Fibroblast of skin of scalp (primary cell): ENCODE measurements at places on chromosomes 5 and 9.

GRCh38 chr9:16429671-16430070, 440.8 kb downstream of the BNC2 start:
- no peak for DNase-seq

- no peak for DNase-seq
These were observed 384 bp upstream of the DMXL1 start for GRCh38 chr5:119070578-119070827.

- peak; percentile 43 for DNase-seq
These were observed 445.3 kb downstream of the NTRK2 start for GRCh38 chr9:85114799-85115198.

GRCh38 chr5:124561451-124561850, 185.0 kb downstream of the ZNF608 start:
- DNase-seq: no peak

GRCh38 chr5:65825408-65826328, 100.7 kb upstream of the ERBIN start:
- no peak for DNase-seq

GRCh38 chr5:55540525-55540924, 5.8 kb upstream of the PLPP1 start:
- DNase-seq: no peak

- no peak for DNase-seq
These were observed 72.0 kb upstream of the CTSL start for GRCh38 chr9:87653941-87654340.

DNA sequence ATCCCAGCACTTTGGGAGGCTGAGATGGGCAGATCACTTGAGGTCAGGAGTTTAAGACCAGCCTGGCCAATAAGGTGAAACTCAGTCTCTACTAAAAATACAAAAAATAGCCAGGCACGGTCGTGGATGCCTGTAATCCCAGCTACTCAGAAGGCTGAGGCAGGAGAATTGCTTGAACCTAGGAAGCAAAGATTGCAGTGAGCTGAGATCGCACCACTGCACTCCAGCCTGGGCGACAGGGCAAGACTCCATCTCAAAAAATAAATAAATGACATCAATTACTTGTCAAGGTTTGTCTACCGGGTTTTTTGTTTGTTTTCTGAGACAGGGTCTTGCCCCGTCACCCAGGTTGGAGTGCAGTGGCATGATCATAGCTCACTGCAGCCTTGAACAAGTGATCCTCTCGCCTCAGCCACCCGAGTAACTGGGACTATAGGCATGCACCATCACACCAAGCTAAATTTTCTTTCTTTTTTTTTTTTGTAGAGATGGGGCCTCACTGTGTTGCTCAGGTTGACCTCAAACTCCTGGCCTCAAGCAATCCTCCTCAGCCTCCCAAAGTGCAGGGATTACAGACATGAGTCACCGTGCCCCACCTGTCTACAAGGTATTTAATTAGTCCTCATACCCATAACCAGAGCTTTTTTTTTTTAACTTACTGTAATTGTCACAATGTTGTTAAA, 64.9 kb downstream of the SUSD1 start:
- no peak for DNase-seq

- DNase-seq: peak; percentile 23
These were observed 192.0 kb downstream of the ADAMTSL1 start for GRCh38 chr9:18665947-18666346.

- DNase-seq: no peak
These were observed 186.0 kb downstream of the NR2F1-AS1 start for GRCh38 chr5:93395010-93395409.

DNA sequence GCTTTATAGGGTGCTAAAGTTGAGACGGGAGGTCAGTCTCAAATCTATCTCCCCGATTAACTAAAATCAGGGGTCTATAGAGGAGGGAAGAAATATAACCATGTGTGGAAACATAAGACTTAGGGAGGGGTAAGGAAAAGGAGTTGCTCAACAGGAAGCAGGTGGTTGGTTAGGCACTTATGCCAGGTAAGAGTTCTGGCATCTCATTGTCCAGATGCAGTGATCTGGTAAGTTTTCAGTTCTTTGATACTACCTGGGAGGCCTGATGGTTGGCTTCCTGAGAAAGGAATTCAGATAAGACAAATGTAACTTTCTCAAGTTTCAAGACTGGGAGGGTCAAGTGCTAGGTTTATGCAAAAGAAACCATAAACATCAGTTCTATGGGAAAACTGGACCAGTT, 47.7 kb downstream of the CERT1 start:
- DNase-seq: no peak

GRCh38 chr9:109017061-109017460, 3.8 kb upstream of the CTNNAL1 start:
- DNase-seq: no peak

DNA sequence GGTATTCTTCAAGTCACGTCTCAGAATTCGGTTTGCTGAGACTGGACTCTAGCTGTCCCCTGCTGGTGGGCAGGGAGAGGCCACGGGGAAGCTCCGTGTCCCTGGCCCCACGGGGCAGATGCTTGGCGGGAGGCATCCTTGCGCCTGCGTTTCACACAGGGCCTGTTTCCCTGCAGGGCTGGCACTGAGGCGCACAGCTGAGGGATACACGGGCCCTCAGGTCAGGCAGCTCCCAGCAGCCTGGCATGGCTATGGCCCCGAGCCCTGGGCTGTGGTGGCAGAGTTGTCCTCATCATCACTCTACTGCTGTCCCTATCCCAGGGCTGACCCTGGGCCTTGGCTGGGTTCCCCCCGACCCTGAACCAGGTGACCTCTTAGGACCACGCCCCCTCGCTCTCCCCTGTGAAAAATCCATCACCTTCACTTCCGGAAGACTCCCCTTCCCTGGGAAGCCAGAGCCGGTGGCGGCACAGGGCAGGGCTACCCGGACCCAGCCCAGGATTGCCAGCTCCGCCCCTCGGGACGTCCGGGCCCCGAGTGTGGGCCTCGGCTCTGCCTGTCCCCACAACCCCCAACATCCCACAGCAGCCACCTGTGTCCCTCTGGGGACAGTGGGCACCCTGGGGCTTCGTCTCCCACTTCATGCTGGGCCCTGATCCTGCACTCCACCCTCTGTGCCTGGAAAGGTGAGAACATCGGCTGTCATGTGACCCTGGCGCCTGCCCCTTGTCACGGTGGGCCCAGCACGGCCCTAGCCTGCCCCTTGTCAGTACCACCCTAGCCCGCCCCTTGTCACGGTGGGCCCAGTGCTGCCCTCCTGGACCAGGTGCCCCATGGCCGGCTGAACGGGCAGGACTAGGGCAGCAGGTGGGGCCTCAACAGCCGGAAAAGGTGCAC, 5.0 kb downstream of the DPP7 start:
- no peak for DNase-seq

- peak; percentile 85 for DNase-seq
These were observed 144.6 kb downstream of the CCDC171 start for GRCh38 chr9:15697446-15697851.

GRCh38 chr9:137256856-137257255, 1.7 kb downstream of the NELFB start:
- no peak for DNase-seq

GRCh38 chr5:11143456-11144267, 382.6 kb upstream of the DAP start:
- DNase-seq: peak; percentile 73

DNA sequence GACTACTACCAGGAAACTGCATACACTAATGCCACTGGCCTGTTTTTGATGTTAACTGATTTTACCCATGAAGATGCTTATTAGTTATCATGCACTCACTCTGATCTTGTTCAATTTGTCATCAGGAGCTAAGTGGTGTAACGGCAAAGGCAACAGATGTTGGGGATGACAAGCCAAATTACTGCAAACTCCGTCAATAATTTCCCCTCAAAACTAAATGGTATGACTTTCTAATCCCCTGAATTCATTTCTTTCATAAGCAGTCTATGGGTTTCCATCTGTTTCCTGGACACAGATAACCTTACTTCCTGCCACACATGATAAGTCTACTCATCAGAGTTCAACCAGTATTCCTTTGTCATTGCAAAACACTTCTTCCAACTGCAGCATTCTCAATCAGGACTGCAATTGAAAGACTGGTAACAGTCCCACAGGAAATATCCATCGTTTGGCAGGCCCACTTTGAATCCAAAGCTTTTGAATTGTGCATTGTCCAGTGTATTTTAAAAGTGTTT, 96.2 kb upstream of the SMC2 start:
- DNase-seq: no peak

DNA sequence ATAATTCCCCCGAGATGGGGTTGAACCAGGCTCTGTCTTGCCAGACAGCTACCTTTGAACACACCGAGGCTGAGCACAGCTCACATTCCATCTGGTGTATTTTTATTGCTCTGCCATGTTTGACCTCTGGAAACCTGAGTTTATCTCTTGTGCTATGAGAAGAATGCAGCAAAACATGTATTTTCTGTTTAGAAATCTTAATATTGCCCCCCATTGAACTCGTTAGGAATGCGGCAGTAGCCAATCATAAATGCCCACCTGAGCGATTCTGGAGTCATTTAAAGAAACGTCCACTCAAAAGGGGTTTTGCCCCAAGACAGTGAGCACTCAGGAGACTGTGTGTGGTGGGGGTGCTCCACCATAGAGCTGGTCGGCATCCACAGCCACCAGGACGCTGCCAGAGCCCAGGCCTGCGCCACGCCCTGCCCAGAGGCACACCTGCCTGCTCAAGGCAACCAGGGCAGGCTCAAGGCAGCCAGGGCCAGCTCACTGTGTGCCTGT, 26.9 kb downstream of the FGD3 start:
- DNase-seq: no peak

GRCh38 chr5:159393854-159394274, 63.6 kb upstream of the IL12B start:
- DNase-seq: no peak

DNA sequence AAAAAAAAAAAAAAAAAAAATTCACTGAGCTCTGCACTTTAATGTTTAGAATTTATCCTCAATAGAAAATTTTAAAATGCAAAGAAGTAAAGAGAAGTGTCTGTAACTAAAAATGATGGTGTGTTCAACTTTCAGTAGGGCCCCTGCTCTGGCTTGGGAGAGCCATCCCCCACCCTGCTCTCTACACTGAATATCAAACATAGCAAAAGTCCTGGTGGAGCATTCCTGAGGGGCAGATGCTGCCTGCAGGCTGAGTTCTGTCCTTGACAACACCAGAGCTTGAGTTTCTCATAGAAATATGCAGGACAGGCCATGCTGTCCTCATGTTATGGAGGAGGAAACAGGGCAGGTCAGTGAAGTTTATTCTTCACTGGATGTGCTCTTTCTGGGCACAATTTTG, 7.1 kb upstream of the SEMA4D start:
- no peak for DNase-seq

- DNase-seq: no peak
These were observed 83.1 kb upstream of the IRX1 start for GRCh38 chr5:3512361-3513095.

GRCh38 chr9:19124430-19124793, 2.9 kb downstream of the PLIN2 start:
- no peak for DNase-seq

DNA sequence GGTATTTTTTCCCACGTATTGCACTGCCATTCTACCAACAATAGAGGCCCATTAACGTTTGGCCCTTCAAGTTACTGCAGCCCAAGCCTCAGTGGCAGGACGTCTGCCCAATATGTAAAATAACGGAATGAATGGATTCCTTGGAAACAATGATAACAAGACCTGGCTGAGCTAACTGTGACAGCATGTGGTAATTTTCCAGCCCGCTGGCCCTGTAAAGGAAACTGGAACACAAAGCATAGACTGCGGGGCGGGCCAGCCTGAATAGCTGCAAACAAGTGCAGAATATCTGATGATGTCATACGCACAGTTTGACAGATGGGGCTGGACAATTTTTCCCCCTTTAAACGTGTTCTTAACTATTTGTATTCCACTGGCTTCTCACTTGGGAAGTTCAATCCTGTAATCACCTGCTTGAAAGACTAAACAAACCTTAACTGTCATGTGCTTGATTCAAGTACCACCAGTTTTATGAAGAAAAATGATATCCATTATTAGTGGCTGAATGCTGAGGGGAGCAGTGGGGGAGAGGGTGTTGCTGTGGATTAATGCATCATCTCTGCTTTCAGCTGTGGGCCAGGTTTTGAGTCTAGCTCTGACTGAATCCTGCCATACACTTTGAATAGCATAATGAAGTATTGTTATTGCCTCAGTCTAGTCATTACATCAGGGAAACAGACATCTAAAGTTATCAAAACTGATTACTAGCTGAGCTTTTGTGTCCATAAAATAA, 323.9 kb downstream of the TMEM161B start:
- DNase-seq: no peak

- peak; percentile 7 for DNase-seq
These were observed at the start of gene PRDM9 for GRCh38 chr5:23507278-23507685. TSS of gene PRDM9 (plus strand) at chr5:23507609. CDS start at chr5:23509034, 1,425 bp downstream.
